Transverse colon (tissue), 4 donors: ENCODE measurements at places on chromosomes 2 and 18. TPM values are rescaled to one million over a fixed set of nuclear protein-coding genes. Genes with fewer than 3 reads are reported as not detected.

Gene ZNF892
- 6.8 TPM for total RNA-seq

Gene CYP20A1
- total RNA-seq = 25.8 TPM

Gene IDH1
- 158 TPM for total RNA-seq

Gene MC4R
- not detected for total RNA-seq

Gene ALPP
- total RNA-seq = not detected

Gene TTR
- total RNA-seq = not detected

Gene TTN
- 6.2 TPM for total RNA-seq

Gene TUBA4A
- 96.7 TPM for total RNA-seq

Gene IL37
- total RNA-seq = not detected

Gene PSMA8
- total RNA-seq = not detected

Gene MEP1B
- total RNA-seq = 32.4 TPM

Gene FAM110C
- 36.5 TPM for total RNA-seq

Gene LOXHD1
- total RNA-seq = not detected

Gene CRYBA2
- not detected for total RNA-seq

Gene GKN2
- not detected for total RNA-seq

Gene POTEJ
- total RNA-seq = 0.60 TPM
